ENCODE measurements at places on chromosomes 3 and 15.

- DNase-seq, result no peak
These were observed 29.8 kb downstream of the RARB start for GRCh38 chr3:25457671-25458419.

- no peak for DNase-seq
These were observed 32.1 kb upstream of the NTRK3 start for GRCh38 chr15:88288661-88289060.

GRCh38 chr3:71131375-71132314, 451.9 kb downstream of the FOXP1 start:
- no peak for DNase-seq

- no peak for DNase-seq
These were observed 51.5 kb upstream of the CDV3 start for GRCh38 chr3:133521946-133522345.

- no peak for DNase-seq
These were observed 111.5 kb upstream of the PPP2R3A start for GRCh38 chr3:135853981-135854380.

GRCh38 chr3:114863848-114864247, 283.2 kb downstream of the ZBTB20 start:
- no peak for DNase-seq

GRCh38 chr3:140198242-140198641, 263.3 kb downstream of the CLSTN2 start:
- DNase-seq, result no peak

GRCh38 chr3:156251424-156251823, 131.0 kb downstream of the KCNAB1 start:
- no peak for DNase-seq

DNA sequence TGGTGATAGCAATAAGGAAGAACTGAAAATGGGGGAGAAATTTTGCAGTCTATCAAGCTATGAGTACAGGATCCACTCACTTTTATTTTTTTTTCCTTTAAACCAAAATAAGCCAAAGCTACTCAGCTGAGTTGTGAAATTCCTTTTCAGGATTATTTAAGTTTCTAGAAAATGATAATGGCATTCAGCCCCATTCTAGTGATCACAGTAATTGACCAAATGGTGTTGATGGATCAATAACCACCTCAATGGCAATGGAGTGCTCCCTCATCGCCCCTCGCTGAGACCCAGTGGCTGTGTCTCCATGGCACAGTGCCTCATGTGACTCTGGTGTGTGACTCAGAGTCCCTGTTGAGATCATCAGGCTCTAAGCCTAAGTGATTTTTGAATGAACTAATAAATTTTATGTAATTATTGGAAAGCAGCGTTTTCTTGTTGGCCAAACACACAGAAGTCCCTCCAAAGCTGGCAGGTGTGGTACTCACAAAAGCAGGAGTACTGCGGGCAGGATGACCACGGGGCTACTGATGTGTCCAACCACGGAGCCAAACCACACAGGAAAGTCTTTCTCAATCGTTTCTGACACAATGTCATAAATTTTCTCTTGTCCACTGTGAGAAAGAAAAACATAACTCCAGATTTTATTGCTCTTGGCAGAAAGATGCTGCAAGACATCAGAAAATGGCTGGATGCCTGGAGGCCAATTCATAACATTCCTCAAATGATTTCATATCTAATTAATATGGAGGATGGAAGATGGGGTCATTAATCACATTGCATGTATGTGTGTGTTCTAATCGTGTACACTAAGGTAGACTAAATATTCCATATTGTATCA, 14.4 kb upstream of the STARD5 start:
- no peak for DNase-seq

- peak; percentile 48 for DNase-seq
These were observed 47.3 kb downstream of the P3H2 start for GRCh38 chr3:190073264-190074008.

GRCh38 chr3:14688525-14688924, 13.6 kb downstream of the C3orf20 start:
- peak; percentile 76 for DNase-seq

- no peak for DNase-seq
These were observed 37.8 kb downstream of the CCNL1 start for GRCh38 chr3:157122116-157122515.

- no peak for DNase-seq
These were observed 311.7 kb upstream of the DPH6 start for GRCh38 chr15:35857567-35858226.

DNA sequence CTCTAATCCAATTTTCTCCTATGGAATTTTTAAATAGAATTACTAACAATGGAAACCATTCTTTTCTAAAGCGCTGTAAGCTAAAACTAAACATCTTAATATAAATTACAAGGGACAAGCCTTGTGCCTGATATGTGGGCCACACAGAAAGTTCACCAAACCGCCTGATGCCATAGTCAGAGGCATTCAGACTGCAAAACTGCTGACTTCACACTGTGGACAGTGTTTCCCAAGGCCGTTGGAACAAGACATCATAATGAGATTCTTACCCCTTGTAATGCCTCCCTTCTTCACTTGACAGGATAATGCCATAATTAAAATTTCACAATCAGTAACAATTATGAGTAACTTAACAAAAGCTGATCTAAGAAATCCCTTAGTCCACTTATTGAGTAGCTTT, 14.9 kb downstream of the SH3GL3 start:
- no peak for DNase-seq

DNA sequence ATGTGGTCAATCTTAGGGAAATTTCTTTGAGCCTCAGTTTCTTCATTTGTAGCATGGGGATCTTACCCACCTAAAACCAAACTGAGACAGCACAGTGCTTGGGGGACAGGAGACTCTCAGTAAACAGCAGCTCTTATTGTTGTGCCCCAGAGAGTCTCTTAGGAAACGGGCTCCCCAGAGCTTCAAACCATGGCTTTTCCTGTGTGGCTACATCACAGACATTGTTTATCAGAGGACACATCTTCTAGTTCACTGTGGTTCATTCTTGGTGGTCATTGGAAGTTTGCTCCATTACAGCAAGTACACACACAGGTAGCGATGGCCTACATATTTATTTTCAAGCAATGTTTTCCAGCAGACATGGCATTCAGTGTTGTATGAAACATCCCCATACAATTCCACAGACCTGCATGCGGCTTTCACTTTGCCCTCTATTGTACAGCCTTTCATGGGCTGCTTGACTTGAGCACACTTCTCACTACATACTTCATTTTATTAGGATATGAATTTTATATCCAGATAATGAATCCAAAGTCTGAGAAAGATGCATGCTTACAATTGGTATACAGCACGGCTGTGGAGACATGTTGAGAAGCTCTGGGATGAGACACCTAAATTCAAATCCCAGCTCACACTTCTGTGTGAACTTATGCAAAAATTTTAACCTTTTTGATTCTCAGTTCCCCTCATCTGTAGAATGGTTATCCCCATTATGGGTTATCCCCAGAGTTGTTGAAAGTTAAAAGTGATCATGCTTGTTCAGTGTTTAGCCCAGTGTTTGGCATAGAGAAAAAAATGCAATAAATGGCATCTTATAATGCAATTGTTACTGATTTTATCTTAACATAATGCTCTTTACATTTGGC, 84.8 kb upstream of the ICE2 start:
- no peak for DNase-seq

GRCh38 chr3:127712881-127713771, 40.4 kb downstream of the ABTB1 start:
- no peak for DNase-seq

GRCh38 chr3:140285380-140285779, 350.4 kb downstream of the CLSTN2 start:
- no peak for DNase-seq

Measured in GM06990 (cell line).